ENCODE measurements at places on chromosomes 7 and 10.

- H3K27ac ChIP-seq: no peak overlapping the region
- DNase-seq: no peak
- peaks cover 9% of the 10 kb centered on the region for H3K36me3 ChIP-seq
These were observed 598.6 kb upstream of the MGMT start for GRCh38 chr10:128868481-128868880.

DNA sequence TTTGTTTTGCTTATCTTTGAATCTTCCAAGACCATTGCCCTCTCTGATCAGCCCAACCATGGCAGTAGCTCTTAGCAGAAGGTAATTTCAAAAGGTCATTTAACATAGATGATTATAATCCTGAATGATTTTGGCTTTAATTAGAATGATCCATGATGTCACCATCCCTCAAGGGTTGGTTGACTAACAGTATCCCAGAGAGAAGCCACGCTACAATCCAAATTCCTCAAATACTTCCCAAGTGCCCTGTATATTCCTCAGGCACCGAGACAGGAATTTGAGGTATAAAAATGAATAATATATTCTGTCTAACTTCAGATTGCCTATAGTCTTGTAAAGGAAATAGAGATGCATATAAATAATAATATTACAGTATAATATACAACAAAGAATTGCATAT lies 42.1 kb upstream of the TMEM196 start:
- DNase-seq: no peak
- H3K4me3 ChIP-seq: no peak overlapping the region
- H3K4me1 ChIP-seq: no peaks in the 10 kb centered on the region
- H3K27me3 ChIP-seq: no peaks in the 10 kb centered on the region

DNA sequence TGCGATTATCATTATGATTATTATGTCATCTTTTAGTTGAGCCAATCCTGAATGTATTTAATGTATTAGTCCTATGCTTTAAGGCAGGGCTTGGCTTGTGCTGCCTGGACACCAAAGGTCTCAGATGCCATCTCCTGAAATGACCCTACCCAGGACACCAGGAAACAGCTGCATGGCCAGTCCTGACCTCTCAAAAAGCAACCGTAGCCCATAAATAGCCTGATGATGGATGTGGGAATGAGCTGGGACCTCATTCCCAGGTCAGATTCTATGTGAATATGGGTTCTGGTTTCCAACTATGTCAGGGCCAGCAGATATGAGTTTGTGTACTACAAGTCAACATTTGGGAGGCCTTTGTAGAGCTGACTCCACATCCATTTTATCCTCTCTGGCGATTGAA lies 438.4 kb downstream of the NRG3 start:
- no peak for DNase-seq
- H3K27ac ChIP-seq: no peak overlapping the region
- H3K4me3 ChIP-seq: no peak overlapping the region
- no peaks in the 10 kb centered on the region for H3K27me3 ChIP-seq
- no peaks in the 10 kb centered on the region for H3K4me1 ChIP-seq
- H3K36me3 ChIP-seq: no peaks in the 10 kb centered on the region

- H3K36me3 ChIP-seq: no peaks in the 10 kb centered on the region
- DNase-seq: no peak
- no peak overlapping the region for H3K27ac ChIP-seq
- no peaks in the 10 kb centered on the region for H3K4me1 ChIP-seq
- no peak overlapping the region for H3K4me3 ChIP-seq
These were observed 99.9 kb upstream of the IKZF1 start for GRCh38 chr7:50204581-50204980.

DNA sequence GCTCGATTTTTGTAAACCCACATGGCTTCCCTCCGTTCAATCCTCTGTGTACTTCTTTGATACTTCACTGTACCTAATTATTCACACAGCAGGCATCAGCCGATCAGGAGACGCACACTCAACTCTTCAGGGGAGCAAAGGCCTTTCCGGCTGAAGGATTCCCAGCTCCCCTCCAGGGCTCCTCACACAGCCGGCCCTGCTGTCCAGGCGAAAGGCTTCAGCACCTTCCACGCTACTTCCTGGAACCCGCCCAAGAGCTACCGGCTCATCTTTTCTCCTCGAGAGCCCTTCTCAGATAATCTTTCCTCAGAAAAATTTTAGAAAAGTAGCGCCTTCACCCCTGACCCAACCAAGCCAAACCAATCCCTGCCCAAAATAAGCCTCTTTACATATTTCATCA lies 270.4 kb downstream of the ZMYND11 start:
- H3K36me3 ChIP-seq: peaks cover 73% of the 10 kb centered on the region
- no peak for DNase-seq
- peak overlapping the region; percentile 14 for H3K27ac ChIP-seq
- H3K4me1 ChIP-seq: peaks cover 48% of the 10 kb centered on the region

DNA sequence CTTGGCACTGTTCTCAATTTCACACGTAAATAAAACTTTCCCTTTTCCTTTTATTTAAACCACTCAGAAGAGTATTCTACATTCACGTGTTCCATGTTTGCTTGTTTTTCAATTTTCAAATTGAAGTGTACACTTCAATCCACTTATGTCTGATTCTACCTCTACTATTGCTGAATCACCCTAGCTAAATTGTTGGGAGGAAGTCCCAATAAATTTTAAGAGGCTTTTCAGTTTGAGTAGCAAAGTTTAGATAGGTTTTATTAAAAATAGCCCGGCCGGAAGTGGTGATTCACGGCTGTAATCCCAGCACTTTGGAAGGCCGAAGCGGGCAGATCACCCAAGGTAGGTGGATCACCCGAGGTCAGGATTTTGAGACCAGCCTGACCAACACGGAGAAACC lies 1414.7 kb upstream of the CELF2 start:
- DNase-seq: no peak
- no peaks in the 10 kb centered on the region for H3K36me3 ChIP-seq
- peaks cover 3% of the 10 kb centered on the region for H3K27me3 ChIP-seq

DNA sequence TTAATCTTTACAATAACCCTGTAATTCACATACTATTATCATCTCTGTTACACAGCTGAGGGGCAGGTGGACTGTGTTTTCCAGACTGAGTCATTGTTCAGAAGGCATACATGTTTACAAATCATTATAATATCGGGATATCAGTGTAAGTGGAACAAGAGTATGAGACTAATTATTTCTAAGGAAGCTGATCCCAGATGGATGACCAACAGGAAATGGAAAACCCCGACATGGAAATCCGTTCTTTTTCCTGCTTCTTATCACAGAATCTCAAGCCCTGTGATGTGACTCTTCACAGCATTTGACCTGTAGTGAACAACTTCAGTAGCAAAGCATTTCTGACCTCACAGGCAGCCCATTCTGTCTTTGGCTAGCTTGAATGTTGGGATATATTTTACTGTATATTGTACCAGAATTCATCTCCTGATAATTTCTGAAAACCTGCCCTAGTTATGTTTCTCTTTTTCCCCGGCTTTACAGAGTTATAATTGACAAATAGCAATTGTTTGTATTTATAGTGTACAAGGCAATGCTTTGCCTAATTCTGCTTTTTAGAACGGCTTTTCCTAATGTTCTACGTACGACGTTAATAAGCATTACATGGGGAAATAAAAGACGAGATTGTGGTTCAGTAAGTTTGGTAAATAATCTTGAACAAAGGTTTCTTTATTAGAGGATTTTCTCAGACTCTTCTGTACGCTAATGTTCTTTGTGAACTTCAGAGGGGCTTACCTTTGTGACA lies 78.6 kb upstream of the SYPL1 start:
- H3K27ac ChIP-seq: no peak overlapping the region
- peaks cover 30% of the 10 kb centered on the region for H3K27me3 ChIP-seq
- H3K36me3 ChIP-seq: no peaks in the 10 kb centered on the region
- no peak overlapping the region for H3K4me3 ChIP-seq
- DNase-seq: no peak

DNA sequence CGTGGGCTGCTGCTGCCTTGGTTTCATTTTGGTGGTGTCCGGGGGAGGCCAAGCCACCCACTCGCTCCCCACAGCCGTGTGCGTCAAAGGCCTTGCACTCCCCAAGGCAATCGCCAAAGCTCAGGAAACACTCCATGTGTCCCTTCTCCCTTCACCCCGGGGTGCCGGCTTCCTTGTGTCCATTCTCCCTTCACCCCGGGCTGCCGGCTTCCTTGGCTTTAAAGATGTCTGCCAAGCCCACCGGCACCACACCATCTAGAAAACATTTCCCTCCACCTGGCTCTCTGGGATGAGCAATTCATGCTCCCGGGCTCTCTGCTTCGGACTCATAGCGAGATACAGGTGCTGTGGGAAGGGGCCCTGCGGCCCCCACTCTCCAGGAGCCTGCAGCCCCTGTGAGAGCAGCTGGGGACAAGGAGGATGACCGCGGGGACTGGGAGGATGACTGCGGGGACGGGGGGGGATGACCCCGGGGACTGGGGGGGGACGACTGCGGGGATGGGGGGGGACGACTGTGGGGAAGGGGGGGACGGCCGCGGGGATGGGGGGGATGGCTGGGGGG lies 322.1 kb downstream of the DNAJB6 start:
- H3K4me3 ChIP-seq: no peak overlapping the region
- H3K27me3 ChIP-seq: no peaks in the 10 kb centered on the region
- DNase-seq: no peak
- H3K4me1 ChIP-seq: no peaks in the 10 kb centered on the region
- no peaks in the 10 kb centered on the region for H3K36me3 ChIP-seq

- peaks cover 51% of the 10 kb centered on the region for H3K27me3 ChIP-seq
- H3K4me3 ChIP-seq: no peak overlapping the region
- DNase-seq: peak; percentile 11
- H3K36me3 ChIP-seq: no peaks in the 10 kb centered on the region
- H3K4me1 ChIP-seq: peaks cover 7% of the 10 kb centered on the region
These were observed 143.5 kb upstream of the UNC5B start for GRCh38 chr10:71068861-71069271.

- peaks cover 31% of the 10 kb centered on the region for H3K36me3 ChIP-seq
- H3K27ac ChIP-seq: no peak overlapping the region
- no peaks in the 10 kb centered on the region for H3K27me3 ChIP-seq
- no peak overlapping the region for H3K4me3 ChIP-seq
- DNase-seq: no peak
- no peaks in the 10 kb centered on the region for H3K4me1 ChIP-seq
These were observed 35.6 kb downstream of the ANKMY2 start for GRCh38 chr7:16609842-16610450.

DNA sequence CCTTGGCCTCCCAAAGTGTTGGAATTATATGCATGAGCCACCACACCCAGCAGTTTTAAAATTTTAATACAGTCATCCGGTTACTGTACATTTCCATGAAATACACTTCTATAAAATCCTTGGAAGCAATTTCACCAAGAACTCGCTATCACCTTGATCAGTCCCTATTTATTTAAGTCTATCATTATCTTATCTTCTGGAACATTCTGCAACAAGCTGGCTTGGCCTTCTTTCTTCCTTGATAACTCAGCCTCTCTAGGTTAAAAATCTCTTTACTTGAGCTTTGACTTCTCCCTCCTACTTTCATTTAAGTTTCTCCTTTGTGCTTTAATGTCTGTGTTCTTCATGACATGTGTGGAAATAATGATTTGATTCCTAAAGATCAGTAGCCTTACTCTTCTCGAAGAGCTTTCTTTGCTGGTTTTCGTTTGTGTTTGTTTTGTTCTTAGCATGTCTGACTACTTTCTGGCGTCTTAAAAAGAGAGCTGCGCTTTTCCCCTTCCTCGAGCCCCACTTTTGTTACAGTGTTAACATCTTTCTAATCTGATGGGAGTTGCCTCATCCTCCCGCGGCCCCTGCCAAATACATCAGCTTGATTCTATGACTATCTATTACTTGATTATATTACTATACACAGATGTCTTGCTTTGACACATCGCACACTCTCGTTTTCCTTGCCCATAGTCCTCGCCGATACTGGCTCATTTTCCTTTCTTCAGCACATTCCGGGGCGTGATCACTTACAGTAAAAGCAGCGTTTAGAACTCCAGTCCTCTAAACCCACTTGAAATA lies 11.1 kb upstream of the CALML5 start:
- H3K27ac ChIP-seq: no peak overlapping the region
- no peak for DNase-seq
- H3K4me3 ChIP-seq: no peak overlapping the region

DNA sequence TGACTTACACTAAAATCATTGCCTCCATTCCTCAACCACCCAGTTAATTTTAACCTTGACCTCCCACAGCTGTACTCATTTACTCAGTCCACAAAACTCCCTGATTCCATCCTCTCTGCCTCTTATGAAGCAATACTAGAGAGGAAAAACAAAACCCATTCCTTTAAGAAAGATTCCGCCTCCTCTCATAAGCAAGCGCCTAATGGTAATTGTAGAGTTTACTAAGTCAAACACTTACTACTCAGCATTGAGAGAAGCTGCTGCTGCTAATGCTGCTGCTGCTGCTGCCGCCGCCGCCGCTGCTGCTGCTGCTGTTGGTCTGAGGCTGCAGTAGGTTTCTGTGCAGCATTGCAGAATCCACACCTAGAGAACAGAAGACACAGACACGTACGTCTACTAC lies 2.1 kb upstream of the ADD3 start:
- H3K27me3 ChIP-seq: no peaks in the 10 kb centered on the region
- H3K27ac ChIP-seq: no peak overlapping the region
- peaks cover 37% of the 10 kb centered on the region for H3K4me1 ChIP-seq
- no peaks in the 10 kb centered on the region for H3K36me3 ChIP-seq
- no peak overlapping the region for H3K4me3 ChIP-seq

DNA sequence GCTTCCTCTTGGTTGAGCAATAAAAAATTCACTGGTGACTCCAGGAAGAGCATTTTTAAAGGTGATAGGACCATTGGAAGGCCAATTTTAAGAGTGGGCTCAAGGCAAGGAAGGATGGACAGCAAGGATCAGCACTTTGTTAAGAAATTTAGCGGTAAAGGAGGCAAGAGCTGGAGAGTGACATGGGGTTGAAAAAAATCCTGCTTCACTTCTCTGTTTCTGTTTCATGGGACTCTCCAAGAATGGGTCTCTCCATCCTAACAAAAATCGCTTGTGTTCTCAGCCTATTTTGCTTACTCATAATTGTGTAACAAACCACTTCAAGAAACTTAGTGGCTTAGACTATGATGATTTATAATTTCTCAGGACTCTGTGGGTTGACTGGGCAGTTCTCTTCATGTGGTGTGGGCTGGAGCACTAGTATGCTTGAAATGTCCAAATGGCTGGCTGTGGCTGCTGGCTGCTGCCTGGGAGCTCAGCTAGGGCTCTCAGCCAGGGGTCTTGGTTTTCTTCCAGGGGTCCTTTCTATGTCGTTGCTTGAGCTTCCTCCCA lies 59.8 kb upstream of the ZNRF2 start:
- H3K27me3 ChIP-seq: peaks cover 18% of the 10 kb centered on the region
- H3K27ac ChIP-seq: no peak overlapping the region
- peak; percentile 43 for DNase-seq
- H3K4me3 ChIP-seq: no peak overlapping the region
- no peaks in the 10 kb centered on the region for H3K36me3 ChIP-seq

DNA sequence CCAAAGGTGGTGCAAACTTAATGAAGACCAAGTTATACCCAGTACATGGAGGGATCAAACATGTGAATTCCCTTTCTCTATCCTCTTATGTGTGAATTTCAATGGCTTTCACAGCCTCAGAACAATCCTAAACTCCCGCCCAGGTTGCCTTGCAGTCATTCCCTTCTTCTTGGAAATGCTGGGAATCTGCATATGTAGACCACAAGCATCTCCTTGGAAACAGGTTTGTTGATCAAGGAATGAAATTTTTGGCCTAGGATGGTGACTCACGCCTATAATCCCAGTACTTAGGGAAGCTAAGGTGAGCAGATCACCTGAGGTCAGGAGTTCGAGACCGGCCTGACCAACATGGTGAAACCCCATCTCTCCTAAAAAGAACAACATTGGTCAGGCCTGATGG lies 77.8 kb upstream of the ABI1 start:
- peaks cover 32% of the 10 kb centered on the region for H3K27me3 ChIP-seq
- no peak overlapping the region for H3K27ac ChIP-seq
- no peaks in the 10 kb centered on the region for H3K4me1 ChIP-seq
- H3K4me3 ChIP-seq: no peak overlapping the region

Measured in HFFc6 (cell line).